ENCODE measurements at places on chromosomes 6 and 20.

GRCh38 chr20:57275813-57276212, 9.4 kb upstream of the BMP7 start:
- no peak for DNase-seq

DNA sequence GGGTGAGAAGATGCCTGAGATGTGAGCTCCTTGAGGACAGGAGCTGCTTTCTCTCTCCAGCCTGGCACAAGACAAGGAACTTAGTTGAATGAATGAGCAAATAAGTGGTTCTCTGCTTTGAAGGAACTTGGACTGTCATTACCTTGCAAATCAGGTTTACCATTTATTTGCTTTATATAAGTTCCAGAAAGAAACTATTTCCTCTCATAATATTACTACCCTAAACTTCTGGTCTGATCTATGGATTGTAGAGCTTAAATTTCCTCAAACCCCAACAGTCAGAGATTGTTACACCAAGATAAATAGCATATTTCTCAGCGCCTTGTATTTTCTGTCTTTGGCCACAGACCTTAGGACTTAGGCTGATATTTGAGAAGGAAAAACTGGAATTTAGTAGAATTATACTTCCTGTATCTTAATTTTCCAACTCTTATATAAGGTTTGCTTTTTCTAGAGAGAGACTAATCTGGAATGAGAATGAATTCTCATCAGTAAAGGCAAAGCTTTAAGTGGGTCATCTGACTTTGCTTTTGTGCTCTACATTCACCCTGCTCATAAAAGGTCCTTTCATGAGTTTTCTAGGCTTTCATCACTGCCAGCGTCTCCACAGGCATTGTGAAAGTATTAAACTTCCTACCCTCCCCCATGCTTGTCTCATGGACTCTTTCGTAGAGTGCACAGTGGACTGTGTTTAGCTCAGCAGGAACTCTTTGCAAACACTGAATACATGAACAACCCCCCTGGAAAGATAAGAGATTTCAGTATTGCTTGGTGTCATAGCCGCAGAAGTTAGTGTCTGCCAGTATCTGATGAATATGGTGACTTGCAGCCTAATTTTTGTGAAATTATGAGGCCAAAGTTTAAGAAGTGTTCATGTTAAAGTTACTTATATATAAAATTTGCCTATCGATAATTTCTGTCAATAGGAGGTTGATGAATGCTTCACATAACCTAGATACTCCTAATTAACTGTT, 74.0 kb downstream of the PTPRA start:
- DNase-seq: no peak

DNA sequence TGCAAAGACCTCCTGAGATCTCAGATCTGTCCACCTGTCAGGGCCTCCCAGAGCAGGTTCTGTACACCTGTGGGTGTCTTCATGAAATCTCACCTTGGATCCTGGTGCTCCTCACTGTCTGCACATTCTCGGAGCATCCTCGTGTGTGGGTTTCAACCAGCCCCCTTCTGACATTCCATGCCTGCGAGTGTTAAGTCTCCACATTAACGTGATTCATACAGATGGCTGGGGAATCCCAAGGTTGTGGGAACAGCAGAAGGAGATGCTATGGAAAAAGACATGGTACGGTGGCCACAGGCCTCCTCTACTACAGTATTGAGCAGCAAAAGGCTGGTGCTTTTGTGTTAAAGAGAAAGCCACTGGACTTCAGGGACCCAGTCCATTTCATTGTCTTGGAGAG, 556.5 kb downstream of the DHX35 start:
- no peak for DNase-seq

DNA sequence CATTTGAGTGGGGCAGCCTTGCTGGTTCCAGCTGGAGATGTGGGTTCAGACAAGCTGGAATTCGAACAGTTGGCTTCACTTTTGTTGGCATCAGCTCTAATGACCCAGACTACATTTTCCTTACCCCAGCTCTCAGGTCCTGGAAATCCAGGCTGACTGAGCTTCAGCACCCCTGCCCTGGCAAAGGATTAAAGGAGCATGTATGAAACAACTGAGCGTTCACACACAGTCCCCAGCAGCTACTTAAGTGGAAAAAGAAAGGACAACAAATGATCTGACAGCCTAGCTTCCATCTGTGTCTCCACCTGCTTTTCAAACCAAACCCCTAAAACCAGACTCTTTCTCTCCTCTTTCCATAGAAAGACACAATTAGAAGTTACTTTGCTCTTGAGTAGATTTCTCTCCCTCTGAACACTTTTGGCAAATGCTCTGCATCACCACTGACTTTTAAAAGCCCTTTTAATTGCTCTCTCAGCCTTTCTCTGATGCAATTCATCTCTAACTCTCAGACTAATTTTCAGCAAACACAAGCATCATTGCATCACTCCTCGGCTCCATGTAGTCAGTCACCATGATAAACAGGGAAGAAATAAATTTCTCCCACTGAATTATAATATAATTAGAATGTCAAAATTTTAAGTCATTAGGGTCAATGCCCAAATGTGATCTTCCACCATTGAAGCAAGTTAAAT, 28.1 kb downstream of the ROS1 start:
- no peak for DNase-seq

DNA sequence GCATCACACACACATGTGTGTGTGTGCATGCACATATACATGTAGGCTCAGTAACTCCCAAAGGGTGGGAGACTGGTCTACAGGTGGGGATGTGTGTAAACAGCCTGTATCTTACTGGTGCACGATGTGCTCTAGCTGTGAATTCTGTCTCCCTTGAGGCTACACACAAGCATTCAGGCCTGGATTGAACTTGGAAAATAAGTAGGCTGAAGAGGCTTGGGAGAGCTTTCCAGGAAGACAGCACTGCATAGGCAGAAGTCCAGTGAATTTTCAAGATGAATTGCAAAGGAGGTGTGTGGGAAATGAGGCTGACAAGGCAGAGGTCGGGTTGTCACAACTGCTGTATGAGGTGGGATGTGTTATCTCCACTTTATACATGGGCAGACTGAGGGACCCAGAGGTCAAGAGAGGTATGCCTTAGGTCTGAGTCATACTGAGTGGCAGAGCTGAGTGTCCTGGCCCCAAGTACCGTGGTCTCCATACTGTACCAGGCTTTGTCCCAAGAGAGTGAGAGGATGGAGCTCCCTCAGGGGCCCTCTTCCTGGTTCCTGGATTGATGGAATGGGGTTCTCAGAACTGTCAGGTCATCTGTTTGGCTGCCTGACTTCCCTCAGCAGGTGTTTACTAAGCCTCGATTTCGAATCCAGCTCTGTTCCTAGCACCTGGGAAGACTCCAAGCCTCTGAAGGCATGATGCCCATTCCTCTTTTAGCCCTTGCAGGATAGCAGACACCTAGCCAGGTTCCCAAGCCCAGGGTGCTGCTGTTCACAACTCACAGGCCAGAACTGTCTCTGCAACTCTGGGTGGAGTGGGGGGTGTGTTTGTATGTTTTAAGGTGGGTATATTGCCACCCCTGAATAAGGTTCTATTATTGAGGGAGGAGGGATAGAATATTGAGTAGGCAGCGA, 14.4 kb downstream of the SNPH start:
- no peak for DNase-seq

DNA sequence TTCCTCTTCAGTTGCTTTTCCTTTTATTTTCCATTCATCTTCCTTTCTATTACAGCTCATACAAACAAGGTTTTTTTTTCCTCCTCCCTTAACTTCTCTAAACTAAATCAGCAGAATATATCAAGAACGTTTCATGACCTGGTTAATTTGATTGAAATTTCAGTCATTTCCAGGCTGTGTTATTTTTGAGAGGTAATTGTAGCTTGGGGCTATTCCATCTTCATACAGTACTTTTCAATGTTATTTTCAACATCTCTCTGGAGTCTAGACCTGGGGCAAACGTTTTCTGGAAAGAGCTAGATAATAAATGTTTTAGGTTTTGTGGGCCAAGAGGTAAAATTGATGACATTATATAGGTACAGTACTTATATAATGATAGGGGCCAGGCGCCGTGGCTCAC, 4.0 kb upstream of the SLC23A2 start:
- DNase-seq: no peak

DNA sequence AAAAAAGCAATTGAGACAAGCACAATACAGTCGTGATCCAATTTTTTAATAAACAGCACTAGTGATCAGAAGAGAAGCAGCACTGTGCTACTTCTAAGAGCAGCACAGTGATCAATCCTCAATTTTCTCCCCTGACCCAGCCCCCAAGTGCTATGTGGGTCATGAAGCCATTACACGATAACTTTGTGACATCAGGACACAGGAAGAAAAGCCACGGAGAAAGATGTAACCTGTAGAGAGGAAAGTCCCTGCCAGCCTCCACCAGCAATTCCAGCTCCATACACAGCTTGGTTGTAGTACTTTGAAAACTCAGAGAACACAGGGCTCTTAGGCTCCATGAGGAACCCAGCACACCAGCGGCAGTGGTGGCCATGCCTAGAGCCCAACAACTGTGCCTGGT, 45.3 kb upstream of the MYB start:
- no peak for DNase-seq

- DNase-seq: no peak
Observed at GRCh38 chr6:97066056-97066455, 141.5 kb downstream of the KLHL32 start.

GRCh38 chr6:131998255-131998982, 47.2 kb upstream of the CCN2 start:
- DNase-seq: peak; percentile 13

GRCh38 chr6:77962070-77962469, 309.2 kb downstream of the MEI4 start:
- DNase-seq: no peak

DNA sequence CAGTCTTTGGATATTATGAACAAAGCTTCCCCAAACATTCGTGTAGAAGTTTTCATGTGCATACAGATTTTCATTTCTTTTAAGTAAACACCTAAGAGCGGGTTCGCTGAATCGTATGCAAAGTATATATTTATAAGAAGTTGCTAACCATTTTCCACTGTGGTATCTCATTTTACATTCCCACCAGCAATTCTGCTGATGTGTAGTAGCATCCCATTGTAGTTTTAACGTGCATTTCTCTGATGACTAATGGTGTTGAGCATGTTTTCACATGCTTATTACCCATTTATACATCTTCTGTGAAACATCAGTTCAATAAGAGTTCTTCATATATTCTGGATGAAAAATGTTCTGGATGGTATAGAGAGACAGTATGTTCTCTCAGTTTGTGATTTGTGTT, 97.4 kb downstream of the IYD start:
- no peak for DNase-seq

- DNase-seq: peak; percentile 16
Observed at GRCh38 chr6:75084018-75084417, 121.8 kb downstream of the COL12A1 start.

DNA sequence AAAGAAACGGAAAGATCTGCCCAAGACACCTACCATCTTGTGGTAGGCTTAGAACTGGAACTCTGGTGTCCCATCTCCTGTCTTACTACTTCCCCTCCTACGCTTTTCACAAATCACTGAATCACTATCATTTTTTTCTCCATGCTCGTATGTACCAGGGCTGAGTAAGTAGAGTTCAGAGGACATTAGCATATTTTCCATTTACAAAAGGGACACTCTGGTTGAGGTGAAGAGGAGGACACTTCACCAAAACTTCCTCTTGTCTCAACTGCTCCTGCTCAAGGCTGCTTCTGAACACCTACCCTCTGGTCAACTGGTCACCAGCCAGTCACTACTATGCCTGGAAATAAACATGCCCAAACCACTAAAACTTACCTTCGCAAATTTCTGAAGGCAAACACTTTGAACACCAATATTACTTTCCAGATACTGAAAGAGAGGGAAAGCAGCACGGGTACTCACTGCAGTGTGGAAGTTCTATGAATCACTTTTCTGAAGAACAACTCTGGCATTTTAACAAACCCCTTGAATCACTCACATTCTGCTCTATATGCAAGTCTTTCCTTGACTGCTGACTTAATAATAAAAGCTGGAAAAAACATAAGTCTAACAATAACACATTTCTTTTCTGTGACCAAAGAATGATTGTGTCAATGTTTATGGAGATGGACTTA, 123.3 kb downstream of the INSM1 start:
- no peak for DNase-seq

- DNase-seq: no peak
Observed at GRCh38 chr6:148367411-148368024, 24.9 kb downstream of the SASH1 start.

- DNase-seq: no peak
Observed at GRCh38 chr20:53736757-53737395, 143.2 kb upstream of the ZNF217 start.

- no peak for DNase-seq
Observed at GRCh38 chr6:93819189-93819588, 399.8 kb upstream of the EPHA7 start.

- no peak for DNase-seq
Observed at GRCh38 chr20:9498322-9498721, 16.1 kb upstream of the LAMP5 start.

- peak; percentile 68 for DNase-seq
Observed at GRCh38 chr6:125922322-125922860, 34.2 kb upstream of the HINT3 start.

DNA sequence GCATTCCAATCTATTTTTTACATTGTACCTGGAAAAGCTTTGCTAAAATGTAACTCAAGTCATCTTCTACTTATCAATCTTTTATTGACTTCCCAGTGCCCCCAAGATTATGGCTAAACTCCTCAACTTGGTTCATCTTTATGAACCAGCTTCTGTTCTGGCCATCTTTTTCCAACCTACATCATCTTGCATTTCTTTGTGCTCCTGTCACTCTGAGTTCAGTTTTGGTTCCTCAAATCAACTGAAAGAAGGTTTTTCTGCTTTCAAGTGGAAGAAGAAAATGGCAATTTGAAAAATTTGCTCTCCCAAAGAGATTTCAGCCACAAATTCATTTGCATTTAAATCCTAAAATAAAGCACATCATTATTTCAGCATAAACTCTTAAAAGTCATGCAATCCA, 41.8 kb downstream of the GPX5 start:
- DNase-seq: no peak

DNA sequence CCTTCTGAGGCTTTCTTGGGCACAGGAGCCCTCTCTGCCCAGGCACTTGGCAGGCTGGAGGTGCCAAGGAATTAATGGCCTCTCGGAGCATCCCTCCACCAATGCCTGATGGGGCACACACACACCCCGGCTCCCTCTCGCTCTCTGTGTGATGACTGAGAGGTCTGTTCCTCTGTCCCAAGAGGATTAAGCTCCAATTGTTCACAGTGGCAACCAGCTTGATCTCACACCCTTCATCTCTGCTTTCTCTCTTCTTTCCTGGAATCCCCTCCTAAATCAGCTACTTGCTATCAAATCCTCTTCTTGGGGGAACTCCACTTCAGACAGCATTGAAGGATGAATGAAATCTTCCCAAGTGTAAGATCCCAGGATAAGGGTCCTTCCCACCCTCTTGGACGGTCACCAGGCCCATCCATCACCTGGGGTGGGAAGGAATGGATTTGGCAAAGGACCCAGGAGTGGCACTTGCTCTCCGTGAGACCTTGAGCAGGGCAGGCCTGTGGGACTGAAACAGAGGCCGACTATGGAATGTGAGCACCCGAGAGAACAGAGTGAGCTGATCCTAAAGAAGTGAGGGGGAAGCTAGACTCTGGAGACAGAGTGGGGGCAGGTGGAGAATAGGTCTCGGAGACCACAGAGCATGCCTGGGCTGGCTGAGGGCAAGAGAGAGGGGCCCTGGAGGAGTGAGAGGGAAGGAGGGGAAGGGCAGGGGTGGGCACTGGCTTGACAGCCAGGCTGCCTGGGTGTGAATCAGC, 93.6 kb downstream of the GRM4 start:
- DNase-seq: no peak

Measured in DMS53 (cell line).